ENCODE measurements at places on chromosomes 13 and 19.

DNA sequence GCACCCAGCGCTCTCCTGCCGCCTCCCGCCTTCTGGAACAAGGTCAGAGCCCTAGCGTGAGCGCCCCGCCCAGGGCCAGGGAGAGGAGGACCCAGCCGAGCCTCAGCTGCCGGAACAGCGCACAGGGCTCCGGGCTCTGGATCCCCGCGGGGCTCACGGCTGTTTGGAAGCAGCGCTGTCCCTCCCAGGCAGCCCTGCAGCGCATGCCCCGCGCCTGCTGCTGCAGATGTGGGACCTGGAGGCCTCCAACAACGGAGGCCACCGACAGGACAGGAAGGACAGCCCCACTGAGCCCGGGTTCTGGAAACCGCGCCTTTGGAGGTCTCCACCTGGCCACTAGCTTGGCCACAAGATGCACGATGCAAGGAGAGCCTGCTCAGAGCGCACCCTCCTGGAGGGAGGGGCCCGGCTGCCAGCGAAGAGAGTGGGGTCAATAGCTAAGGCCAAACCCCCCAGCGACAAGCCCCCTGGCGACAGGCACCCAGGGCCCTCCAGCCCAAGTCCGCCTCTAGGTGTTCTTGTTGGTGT lies 12.6 kb downstream of the ZSCAN18 start:
- DNase-seq, result no peak

- DNase-seq, result no peak
These were observed 287.4 kb upstream of the ATXN8OS start for GRCh38 chr13:69820180-69820579.

DNA sequence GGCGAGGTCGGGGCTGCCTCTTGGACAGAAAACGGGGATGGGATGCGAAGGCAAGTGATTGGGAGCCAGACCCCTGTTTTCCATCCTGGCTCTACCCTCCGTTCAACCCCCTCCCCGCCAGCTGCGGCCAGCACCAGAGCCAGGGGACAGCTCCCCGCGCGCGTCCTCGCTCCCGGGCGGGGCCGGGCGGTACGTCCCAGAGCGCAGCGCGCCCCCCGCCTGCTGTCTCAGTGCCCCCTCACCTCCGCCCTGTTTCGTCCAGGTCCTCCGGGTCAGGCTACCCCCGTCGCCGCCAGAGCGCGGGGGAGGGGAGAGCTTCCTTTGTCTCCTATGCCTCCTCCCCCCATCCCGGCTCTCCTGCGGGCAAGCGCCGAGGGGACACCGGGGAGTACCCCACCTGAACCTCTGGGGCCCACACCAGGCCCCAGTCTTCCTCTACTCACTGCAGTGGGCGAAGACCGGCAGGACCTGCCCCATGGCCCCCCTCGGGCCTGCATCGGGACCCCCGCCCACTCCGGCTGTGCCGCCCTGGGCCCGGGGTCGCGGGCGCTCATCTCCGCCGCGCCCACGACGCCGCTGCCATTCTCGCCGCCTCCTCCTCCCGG lies 396 bp downstream of the RTN2 start:
- no peak for DNase-seq

DNA sequence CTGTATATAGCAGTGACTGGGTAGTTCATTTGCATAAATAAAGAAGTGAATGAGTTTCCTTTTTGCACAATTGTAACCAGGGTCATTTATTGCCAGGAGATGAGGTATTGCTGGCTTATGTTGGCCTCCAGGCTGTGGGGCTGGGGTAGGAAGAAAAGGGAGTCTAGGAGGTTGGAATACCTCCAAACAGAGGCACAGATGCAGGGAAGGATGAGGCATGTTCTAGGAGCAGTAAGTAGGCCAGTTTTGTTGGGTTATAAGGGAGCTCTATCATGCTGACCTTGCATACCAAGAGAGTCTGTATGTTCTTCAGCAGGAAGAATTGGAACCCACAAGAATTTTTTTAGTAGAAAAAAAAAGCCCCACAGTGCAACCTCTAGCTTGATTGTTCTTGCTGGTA lies 17.2 kb upstream of the CYSLTR2 start:
- no peak for DNase-seq

DNA sequence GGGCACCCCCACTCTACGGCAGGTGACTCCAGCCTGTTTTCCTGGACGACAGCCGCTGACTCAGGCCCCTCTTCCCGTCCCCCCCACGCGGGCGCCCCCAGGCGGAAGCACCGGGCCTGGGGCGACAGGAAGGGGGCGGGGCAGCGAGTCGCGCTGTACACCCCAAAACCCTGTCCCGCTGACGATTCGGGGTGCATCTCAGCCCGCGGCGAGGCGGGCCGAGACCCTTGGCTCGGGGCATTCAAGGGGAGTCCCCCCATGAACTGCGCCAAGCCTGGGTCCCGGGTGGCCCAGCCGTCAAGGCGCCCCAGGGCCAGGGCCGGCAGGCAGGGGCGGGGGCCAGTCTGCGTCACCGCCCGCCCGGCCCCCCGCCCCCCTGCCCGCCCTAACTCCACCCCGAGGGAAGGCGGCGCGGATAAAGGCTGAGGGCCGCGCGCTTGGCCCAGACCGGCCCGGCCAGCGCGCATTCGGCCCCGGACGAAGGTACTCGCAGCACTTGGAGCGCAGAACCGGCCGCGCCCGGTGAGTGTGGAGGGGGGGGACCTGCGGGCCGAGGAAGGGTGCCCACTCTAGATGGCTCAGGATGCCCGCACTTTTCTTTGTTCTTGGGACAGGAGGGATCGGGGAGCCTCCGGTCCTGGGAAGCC lies at the start of gene MIDN:
MIDN (plus strand) TSS at position 445 of the 647 bp plus-strand sequence. CDS start 1,714 bp downstream, outside the sequence.
- DNase-seq, result no peak

- no peak for DNase-seq
These were observed 577 bp downstream of the ZNF181 start for GRCh38 chr19:34734537-34735103.

- no peak for DNase-seq
These were observed 9.0 kb downstream of the ZNF302 start for GRCh38 chr19:34686455-34686854.

- DNase-seq, result no peak
These were observed 180.6 kb downstream of the ABCC4 start for GRCh38 chr13:95120650-95121049.

- no peak for DNase-seq
These were observed 111.3 kb upstream of the MRI1 start for GRCh38 chr19:13652810-13653590.

DNA sequence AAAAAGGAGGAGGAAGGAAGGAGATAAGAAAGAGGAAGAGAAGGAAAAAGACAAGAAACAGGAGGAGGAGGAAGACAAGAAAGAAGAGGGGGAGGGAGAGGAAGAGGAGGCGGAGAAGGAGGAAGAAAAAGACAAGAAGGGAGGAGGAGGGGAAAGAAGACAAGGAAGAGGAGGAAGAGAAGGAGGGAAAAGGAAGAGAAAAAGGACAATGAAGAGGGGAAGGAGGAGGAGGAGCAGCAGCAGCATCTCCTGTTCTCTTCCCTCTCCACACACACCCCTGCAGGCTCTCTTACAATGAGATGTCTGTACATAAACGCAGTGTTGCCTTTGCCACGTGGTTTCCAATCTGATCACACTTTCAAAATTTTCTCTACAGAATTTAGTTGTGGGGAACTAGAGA lies 66.6 kb downstream of the RUBCNL start:
- DNase-seq, result no peak

GRCh38 chr19:41956621-41957020 lies 2.5 kb downstream of the RABAC1 start:
- no peak for DNase-seq

- no peak for DNase-seq
These were observed 28.4 kb upstream of the ENOX1 start for GRCh38 chr13:43815204-43815603.

DNA sequence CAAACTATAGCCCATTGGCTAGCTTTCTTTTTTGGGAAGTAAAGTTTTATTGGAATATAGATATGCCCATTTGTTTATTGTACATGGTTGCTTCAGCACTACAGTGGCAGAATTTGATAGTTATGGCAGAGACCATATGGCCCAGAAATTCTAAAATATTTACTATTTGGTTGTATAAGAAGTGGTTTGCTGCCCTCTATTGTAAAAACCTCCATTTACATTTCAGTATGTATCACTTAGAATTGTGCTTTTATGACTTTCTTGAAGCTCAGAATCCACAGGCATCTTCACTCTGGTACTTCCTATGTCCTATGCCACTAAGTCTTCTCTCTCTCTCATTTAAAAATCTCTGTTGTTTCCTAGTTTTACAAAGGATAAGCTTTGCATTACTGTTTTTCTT lies 37.7 kb downstream of the DLEU7 start:
- no peak for DNase-seq

GRCh38 chr13:50401049-50401505 lies 385.8 kb downstream of the KCNRG start:
- DNase-seq, result no peak

DNA sequence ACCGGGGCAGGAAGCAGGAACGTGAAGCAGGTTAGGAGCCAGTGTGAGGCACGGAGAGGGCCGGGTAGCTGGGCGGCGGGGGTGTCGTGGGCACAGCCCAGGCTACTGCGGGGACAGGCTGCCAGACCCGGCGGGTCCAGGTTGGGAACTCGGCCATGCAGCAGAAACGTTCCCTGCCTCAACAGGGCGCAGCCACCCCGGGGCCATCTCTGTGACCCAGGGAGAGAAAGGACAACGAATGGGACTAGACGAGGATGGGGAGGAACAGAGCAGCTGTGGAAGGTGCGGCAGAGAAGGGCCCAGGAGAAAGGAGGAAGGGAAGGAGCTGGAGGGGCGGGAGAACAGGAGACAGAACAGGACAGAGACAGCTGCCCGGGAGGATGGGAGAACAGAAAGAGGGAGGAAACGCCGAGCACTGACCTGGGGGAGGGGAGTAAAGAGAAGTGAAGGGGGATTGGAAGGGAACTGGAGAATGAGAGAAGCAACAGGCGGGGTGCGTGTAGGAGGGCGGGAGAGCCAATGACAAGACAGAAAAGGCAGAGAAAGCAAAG lies 12.9 kb upstream of the GARIN5A start:
- DNase-seq, result no peak

DNA sequence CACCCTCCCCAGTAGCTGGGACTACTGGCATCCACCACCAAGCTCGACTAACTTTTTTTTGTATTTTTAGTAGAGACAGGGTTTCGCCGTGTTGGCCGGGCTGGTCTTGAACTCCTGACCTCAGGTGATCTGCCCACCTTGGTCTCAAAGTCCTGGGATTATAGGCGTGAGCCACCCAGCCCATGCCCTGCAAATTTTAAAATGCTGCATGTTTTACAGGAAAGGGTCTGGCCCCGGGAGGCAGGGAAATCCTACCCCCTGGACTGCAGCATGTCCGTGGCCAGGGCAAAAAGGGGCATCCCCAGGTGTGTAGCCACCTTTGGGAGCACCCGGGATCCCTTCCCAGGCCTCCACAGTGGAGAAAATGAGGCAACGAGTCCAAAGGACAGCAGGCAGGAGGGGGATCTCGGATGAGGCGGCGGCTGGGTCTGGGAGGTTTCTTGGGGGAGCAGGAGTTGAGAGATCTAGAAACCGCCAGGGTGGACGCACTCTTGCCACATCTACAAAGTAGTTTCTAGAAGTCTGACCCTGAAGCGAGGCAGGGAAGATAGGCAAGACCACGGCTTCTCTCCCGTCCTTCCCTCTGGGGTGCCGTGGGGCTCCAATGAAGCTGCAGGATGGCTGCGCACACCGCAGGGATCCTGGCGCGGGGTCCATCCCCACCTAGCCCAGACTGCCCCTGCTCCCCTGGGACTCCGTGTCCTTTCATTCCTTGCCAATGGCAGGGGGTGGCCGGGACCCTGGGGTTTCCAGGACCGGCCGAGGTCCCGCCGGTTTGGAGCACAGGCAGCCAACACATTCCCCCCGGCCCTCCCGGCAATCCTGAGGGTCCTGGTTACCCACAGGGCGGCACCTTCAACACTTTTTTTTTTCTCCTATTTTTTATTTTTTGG lies 21.3 kb upstream of the ZBTB7A start:
- no peak for DNase-seq

GRCh38 chr13:42532561-42533335 lies 41.2 kb upstream of the TNFSF11 start:
- DNase-seq, result no peak

DNA sequence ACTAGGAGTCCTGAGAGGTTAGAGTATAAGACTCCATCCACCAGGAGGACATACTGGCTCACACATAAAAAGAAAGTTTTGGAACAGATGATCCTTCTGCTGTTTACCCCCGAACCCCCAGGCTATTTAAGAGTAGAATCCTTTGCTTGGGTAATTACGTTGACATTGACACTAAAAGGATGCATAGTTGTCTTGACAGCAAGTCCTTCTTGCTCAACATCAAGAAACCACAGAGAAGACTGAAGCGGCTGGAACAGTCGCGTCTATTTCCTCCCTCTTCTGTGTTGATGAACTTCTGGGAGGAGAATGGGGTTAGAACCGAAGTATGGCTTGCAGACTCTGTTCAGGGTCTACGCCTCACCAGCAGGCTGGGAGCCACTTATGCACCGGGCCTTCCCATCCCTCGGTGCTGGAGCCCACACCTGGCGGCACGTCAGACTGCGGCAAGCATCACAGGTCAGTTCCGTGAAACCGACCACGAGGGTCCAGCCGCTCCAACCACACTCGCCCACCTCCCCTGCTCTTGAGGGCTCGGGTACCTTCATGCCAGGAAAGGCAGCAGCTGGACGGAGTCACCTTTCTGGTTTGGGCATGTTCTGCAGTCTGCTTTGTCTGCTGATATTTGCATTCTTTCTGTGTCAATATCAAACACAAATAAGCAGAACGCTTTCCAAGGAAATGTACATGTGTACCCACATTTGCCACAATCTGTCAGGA lies 42.4 kb upstream of the RANBP3 start:
- no peak for DNase-seq

DNA sequence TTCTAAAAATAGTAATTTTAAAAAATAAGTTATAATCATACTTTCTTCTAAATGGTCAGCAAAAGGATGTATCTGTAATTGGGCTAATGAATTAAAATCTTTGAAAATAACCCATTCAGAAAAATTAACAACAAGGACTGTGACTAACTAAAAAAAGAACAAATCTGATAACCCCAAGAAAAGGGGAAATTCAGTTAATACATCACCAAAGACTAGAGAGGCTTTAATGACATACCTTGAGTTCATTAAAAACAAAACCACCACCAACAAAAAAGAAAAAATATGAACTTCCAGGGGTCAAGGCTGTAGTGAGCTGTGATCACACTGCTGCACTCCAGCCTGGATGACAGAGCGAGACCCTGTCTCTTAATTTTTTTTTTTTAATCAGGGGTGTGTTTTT lies 121.8 kb downstream of the TBC1D4 start:
- DNase-seq, result no peak

GRCh38 chr13:88544836-88545235 lies 873.7 kb downstream of the SLITRK5 start:
- DNase-seq, result no peak

DNA sequence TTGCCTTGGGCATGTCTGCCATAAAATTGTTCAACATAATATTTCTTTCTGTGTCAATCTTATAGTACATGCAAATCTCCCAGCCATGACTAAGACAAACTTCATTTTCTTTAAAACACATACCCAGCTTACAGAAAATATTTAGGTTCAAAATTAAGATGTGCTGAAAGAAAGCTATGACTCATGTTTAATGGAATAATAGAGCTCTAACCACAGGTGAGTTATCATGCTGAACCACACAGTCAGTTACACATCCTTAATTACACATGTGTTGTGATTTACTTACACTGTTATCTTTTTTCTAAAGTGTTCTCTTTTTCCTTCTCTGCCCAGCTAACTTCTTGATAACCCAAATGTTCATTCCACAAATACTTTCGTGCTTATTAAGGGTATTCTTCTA lies 1831.2 kb downstream of the OLFM4 start:
- no peak for DNase-seq
